Activated naive CD8-positive, alpha-beta T cell treated with anti-CD3 and anti-CD28 coated beads for 36 hours (primary cell): ENCODE measurements at places on chromosomes 2 and 18. TPM values are rescaled to one million over a fixed set of nuclear protein-coding genes. Genes with fewer than 3 reads are reported as not detected.

The ASNSD1 gene
- total RNA-seq = 56.3 TPM

The CABLES1 gene
- total RNA-seq = 10.0 TPM

The ORMDL1 gene
- 60.5 TPM for total RNA-seq

The SP110 gene
- total RNA-seq = 81.8 TPM

The METAP1D gene
- total RNA-seq = 6.0 TPM

The FRZB gene
- not detected for total RNA-seq

The SAG gene
- 0.31 TPM for total RNA-seq

GRCh38 chr2:44766220-44766619, 175.3 kb upstream of the SIX3 start:
- DNase-seq = no peak
- H3K36me3 ChIP-seq = peaks cover 5% of the 10 kb centered on the region
- H3K27ac ChIP-seq = no peak overlapping the region
- H3K4me1 ChIP-seq = no peaks in the 10 kb centered on the region

DNA sequence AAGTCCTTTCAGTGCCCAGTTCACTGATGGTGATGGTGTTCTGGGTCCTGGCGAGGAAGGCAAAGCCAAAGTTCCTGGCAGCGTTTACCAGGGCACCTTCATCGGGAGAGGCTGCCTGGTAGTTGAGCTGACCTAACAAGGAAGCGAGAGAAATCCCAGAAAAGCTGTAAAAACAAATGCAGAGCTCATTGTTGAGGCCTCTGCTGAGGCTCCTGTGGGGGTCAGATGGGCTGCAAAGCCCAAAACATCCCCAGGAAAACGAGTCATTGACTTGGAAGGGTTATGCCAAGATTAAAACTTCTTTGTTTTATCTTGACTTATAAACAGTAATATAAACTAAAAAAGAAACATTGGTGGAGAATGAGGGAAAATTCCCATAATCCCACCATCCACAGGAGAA, 53.3 kb upstream of the NARS1 start:
- H3K27ac ChIP-seq = no peak overlapping the region
- no peaks in the 10 kb centered on the region for H3K27me3 ChIP-seq
- peaks cover 25% of the 10 kb centered on the region for H3K36me3 ChIP-seq

GRCh38 chr18:2971741-2972552, 41.0 kb downstream of the LPIN2 start:
- H3K27me3 ChIP-seq = no peaks in the 10 kb centered on the region
- peaks cover 77% of the 10 kb centered on the region for H3K4me1 ChIP-seq
- peaks cover 63% of the 10 kb centered on the region for H3K36me3 ChIP-seq
- H3K4me3 ChIP-seq = peak overlapping the region; percentile 84
- H3K27ac ChIP-seq = peak overlapping the region; percentile 94
- peak; percentile 61 for DNase-seq

- H3K4me3 ChIP-seq = no peak overlapping the region
- no peak for DNase-seq
- peaks cover 16% of the 10 kb centered on the region for H3K27me3 ChIP-seq
- no peaks in the 10 kb centered on the region for H3K36me3 ChIP-seq
- H3K27ac ChIP-seq = no peak overlapping the region
Measured at GRCh38 chr2:181844551-181845290, 46.8 kb upstream of the ITPRID2 start.

DNA sequence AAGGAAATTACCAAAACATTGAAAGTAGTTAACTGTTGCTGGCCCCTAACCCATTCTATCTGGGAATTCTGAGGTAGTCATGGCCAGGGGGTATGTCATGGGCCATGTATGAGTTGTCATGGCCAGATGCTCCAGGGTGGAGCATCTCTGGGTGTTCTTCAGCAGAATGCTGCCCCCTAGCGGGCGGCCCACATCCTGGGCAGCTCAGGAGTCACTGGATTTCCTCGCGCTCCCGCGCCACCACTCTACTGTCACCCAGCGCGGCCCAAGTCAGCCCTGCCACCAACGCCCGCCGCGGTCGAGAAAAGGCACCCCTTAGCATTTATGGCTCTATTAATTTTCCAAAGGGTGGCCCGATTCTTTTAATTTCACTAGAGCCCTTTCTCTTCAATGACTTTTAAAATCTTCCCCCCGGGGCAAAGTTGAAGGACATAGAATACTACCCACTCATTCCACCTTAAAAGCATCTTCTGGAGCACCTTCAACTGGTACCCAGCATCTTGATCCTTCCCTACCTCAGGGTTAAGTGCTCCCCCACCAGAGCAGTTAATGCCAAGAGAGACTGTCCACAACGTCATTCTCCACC, 41.6 kb downstream of the PKDCC start:
- no peak overlapping the region for H3K4me3 ChIP-seq
- DNase-seq = peak; percentile 71
- H3K27me3 ChIP-seq = peaks cover 4% of the 10 kb centered on the region
- no peaks in the 10 kb centered on the region for H3K4me1 ChIP-seq

DNA sequence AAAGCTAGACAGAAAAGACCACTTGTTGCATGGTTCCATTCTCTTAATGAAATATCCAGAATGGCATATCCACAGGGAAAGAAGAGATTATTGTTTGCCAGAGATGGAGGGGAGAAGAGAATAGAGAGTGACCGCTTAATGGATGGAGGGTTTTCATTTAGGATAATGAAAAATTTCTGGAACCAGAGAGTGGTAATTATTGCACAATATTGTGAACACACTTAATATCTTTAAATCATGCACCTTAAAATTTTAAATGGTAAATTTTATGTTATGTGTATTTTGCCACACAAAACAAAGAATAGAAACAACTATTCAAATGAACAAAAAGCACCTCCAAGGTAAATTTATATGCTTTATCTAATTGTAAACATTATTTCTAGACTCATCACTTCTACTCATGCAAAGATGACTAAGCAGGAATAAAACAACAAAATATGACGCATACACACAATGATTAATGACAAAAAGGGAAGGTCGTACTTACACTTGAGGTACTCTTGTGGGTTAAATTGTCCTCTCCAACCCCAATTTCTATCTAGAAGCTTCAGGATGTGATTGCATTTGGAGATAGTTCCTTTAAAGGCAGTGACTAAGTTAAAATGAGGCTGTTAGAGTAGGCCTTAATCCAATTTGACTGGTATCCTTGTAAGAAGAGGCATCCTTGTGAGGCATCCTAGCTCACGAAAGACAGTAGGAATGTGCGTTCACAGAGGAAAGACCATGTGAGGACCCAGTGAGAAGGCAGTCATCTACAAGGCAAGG, 18.7 kb upstream of the DHRS9 start:
- peaks cover 6% of the 10 kb centered on the region for H3K27me3 ChIP-seq
- peaks cover 7% of the 10 kb centered on the region for H3K36me3 ChIP-seq
- H3K4me1 ChIP-seq = no peaks in the 10 kb centered on the region
- no peak overlapping the region for H3K27ac ChIP-seq
- DNase-seq = no peak

DNA sequence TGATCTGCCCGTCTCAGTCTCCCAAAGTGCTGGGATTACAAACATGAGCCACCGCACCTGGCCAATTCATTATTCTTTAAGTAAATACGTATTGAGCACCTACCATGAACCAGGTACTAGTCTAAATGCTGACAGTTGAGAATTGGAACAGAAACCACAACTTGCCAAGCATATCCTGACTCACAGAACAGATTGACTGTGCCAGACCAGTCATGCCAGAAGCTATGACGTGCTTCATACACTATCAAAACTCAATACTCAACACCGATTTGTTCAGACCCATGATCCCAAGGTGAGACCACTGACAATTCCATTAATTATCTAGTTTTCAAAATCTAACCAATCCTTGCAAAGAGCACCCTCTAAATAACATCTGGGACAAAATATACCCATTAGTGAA, 148.6 kb downstream of the B3GNT2 start:
- peaks cover 7% of the 10 kb centered on the region for H3K4me1 ChIP-seq
- no peaks in the 10 kb centered on the region for H3K27me3 ChIP-seq
- no peak overlapping the region for H3K4me3 ChIP-seq
- no peaks in the 10 kb centered on the region for H3K36me3 ChIP-seq
- no peak for DNase-seq

- H3K27me3 ChIP-seq = no peaks in the 10 kb centered on the region
- peaks cover 2% of the 10 kb centered on the region for H3K36me3 ChIP-seq
- H3K27ac ChIP-seq = no peak overlapping the region
- H3K4me3 ChIP-seq = no peak overlapping the region
- H3K4me1 ChIP-seq = peaks cover 3% of the 10 kb centered on the region
- no peak for DNase-seq
Measured at GRCh38 chr2:33929467-33929866, 330.4 kb upstream of the FAM98A start.

DNA sequence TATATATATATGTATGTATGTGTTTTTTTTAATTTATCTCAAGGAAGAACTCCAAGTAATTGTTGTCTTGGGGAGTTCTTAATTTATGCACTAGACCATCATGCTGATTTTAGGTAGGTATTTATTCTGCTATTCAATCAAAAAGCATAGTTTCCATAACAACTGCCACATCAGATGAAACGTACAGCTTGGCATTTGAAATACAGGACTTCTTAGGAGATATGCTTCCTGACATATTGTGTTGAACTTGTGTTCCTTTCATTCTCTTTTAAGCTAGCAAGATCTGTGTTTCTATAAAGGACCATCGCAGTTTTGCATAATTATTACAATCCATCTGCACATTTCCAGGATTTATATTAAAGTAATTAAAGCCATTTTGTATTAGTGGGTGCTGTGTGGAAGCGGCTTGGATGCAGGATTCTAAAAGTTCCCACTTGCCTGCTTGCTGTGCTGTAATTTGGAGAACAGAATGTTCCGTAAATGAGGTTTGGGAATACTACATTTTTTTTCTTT, 343.5 kb upstream of the FANCL start:
- H3K27ac ChIP-seq = no peak overlapping the region
- H3K36me3 ChIP-seq = no peaks in the 10 kb centered on the region
- H3K4me3 ChIP-seq = no peak overlapping the region
- no peak for DNase-seq
- no peaks in the 10 kb centered on the region for H3K27me3 ChIP-seq

- H3K36me3 ChIP-seq = no peaks in the 10 kb centered on the region
- DNase-seq = no peak
- H3K27me3 ChIP-seq = no peaks in the 10 kb centered on the region
- H3K4me3 ChIP-seq = no peak overlapping the region
Measured at GRCh38 chr18:52160636-52161035, 179.4 kb upstream of the DCC start.

DNA sequence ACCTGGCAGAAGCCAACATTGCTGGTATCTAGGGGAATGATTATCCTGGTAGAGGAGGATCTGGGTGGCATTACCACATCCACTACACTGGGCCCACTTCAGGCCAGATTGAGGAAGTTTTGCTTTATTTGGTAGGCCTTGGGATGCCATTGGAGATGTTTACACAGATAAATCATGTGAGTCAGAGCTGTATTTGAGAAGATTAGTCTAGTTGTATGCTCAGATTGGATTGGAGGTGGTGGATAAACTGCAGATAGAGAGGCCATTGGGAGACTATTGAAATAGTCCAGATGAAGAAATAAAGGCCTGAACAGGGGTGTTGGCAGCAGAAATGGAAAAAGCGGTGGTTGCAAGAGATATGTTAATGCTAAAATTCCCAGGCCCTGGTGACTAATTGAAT, 81.5 kb downstream of the EFEMP1 start:
- no peak overlapping the region for H3K27ac ChIP-seq
- H3K36me3 ChIP-seq = no peaks in the 10 kb centered on the region
- no peaks in the 10 kb centered on the region for H3K27me3 ChIP-seq
- DNase-seq = no peak
- no peak overlapping the region for H3K4me3 ChIP-seq
- no peaks in the 10 kb centered on the region for H3K4me1 ChIP-seq

DNA sequence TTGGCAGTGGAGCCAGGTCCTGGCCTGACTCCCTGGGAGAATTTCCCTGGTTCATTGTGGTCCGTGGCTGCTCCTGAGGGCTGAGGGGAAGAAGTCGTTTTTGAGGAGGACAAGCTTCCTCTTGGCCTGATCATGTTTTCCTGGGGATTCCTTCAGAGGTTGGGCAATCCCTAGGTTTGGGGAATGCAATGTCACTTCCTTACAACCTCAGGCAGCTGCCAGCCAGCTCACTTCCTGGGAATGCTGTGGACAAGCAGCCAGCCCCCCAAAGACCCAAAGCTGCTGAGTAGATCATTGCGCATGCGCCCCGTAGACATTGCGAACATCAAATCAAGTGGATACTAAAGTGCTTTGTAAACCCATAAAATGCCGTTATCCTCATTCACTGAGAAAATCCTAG, 7.7 kb upstream of the DNMT3A start:
- H3K36me3 ChIP-seq = no peaks in the 10 kb centered on the region
- peaks cover 36% of the 10 kb centered on the region for H3K4me1 ChIP-seq
- DNase-seq = no peak
- no peak overlapping the region for H3K27ac ChIP-seq
- H3K27me3 ChIP-seq = no peaks in the 10 kb centered on the region

DNA sequence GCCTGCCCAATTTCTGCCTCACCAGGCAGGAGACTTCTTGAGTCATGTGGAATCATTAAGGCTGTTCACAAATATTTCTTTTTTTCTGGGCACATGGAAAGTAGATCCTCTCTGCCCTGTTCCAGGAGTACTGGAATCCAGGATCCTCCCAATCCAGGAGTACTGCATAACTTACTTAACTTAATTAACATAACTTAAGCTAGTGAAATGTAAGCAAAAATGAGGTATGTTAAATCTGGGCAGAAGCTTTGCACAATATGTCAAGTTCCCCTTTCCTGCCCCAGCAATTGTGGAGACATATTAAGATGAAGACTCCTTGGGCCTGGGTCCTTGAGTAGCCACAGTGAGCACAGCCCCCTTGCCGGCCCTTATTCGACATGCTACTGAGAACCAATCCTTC, 3.2 kb downstream of the CD207 start:
- H3K4me3 ChIP-seq = no peak overlapping the region
- no peaks in the 10 kb centered on the region for H3K36me3 ChIP-seq
- H3K27ac ChIP-seq = no peak overlapping the region
- H3K4me1 ChIP-seq = no peaks in the 10 kb centered on the region
- DNase-seq = no peak

DNA sequence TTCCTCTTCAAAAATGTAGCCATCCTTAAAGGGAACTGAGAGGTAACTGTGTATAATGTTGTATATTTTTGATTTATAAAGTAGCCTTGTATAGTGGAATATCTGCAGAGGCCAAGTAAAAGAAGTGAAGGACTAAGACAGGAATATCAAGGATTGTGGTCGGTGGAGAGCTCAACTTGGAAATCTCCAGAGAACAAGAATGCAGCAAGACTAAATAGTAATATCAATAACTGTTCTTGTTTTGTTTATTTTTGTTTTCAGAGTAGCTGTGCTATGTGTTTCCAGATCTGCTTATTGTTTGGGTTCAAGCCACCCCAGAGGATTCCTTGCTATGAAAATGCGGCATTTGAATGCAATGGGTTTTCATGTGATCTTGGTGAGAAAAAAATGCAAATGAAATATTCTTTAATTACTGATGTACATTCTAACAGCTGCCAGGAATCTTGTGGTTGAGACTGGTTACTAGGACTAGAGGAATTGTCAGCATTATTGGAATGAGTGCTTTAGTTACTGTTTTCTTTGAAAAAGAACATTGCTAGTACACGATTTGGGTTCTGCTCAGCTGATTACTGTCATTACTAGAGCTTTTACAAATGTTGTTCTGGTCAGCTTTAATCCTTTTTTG, 25.0 kb downstream of the FASTKD2 start:
- peaks cover 15% of the 10 kb centered on the region for H3K36me3 ChIP-seq
- H3K4me1 ChIP-seq = no peaks in the 10 kb centered on the region
- no peak overlapping the region for H3K4me3 ChIP-seq
- H3K27me3 ChIP-seq = no peaks in the 10 kb centered on the region
